ENCODE measurements at places on chromosomes 3 and 15.

GRCh38 chr15:67534360-67534759 lies 8.1 kb upstream of the MAP2K5 start:
- no peak overlapping the region for H3K4me3 ChIP-seq
- no peak overlapping the region for H3K27ac ChIP-seq
- no peaks in the 10 kb centered on the region for H3K27me3 ChIP-seq
- no peaks in the 10 kb centered on the region for H3K36me3 ChIP-seq

DNA sequence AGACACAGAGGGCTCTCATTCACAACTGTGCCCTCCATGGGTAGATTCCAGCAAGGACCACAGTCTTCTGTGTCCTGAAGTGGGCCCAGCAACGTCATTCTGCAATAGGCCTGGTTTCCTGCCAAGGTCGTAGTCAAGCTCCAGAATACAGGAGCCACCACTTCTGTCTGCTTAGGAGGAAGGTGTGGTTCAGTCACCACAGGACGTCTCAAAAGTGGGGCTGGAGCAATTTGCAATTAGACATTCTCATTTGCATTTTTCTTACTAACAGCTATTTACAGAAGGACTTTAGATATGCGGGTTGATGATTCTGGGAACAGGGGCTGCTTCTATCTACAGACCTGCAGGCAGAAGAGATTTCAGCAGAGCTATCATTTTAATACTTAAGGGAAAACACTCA lies 58.7 kb upstream of the MYRIP start:
- no peak for DNase-seq
- no peak overlapping the region for H3K4me3 ChIP-seq
- H3K27me3 ChIP-seq: no peaks in the 10 kb centered on the region
- H3K27ac ChIP-seq: no peak overlapping the region
- H3K4me1 ChIP-seq: no peaks in the 10 kb centered on the region

- H3K4me1 ChIP-seq: peaks cover 22% of the 10 kb centered on the region
- no peaks in the 10 kb centered on the region for H3K27me3 ChIP-seq
- peak within 1 kb of the TSS; percentile 88 for H3K4me3 ChIP-seq
Measured at GRCh38 chr15:64841344-64842095, at the start of gene PLEKHO2. Gene PLEKHO2, plus strand, starts transcription at chr15:64841915. Its CDS starts 102 bp downstream, at chr15:64842017.

DNA sequence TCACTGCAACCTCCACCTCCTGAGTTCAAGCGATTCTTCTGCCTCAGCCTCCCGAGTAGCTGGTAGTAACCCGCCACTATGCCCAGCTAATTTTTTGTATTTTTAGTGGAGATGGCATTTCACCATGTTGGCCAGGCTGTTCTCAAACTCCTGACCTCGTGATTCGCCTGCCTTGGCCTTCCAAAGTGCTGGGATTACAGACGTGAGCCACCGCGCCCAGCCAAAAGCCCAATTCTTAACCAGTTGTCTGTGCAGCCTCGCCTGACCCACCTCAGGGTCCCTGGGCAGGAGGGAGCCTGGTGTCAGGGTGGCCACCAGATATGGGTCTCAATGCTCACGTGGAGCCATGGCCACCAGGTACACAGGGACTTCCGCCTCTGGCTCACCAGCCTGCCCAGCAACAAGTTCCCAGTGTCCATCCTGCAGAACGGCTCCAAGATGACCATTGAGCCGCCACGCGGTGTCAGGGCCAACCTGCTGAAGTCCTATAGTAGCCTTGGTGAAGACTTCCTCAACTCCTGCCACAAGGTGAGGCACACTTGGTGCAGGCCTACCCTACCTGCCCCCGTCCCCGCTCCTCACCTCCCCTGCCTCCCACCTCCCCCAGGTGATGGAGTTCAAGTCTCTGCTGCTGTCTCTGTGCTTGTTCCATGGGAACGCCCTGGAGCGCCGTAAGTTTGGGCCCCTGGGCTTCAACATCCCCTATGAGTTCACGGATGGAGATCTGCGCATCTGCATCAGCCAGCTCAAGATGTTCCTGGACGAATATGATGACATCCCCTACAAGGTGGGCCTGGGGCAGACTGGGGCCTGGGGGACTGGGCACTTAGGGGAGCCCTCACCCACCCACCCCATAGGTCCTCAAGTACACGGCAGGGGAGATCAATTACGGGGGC lies 48.6 kb downstream of the SEMA3G start:
- no peak for DNase-seq
- H3K4me3 ChIP-seq: no peak overlapping the region
- H3K4me1 ChIP-seq: no peaks in the 10 kb centered on the region

DNA sequence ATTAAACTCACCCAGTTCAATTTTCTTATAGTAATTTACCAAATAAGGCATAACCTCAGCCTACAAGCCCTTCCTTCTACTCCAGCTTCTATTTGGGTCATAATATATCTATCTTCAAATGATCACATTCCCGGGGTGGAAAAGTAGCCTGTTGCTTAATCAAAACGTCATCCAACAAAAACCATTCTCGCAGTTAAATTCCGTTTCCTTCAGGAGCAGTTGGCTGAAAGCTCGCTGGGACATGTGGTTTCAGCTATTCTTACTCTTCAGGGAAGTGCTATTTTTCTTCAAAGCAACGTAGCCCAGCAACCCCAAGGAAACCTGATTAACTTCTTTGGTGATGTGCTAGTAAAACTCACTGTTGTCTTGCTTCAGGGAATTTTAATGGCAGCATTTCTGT lies 59.6 kb downstream of the MAGI1 start:
- peaks cover 4% of the 10 kb centered on the region for H3K4me1 ChIP-seq
- H3K36me3 ChIP-seq: no peaks in the 10 kb centered on the region
- no peak overlapping the region for H3K4me3 ChIP-seq
- H3K27ac ChIP-seq: no peak overlapping the region

GRCh38 chr15:71146580-71146982 lies 31.3 kb downstream of the THSD4 start:
- no peak overlapping the region for H3K4me3 ChIP-seq
- peaks cover 4% of the 10 kb centered on the region for H3K27me3 ChIP-seq
- H3K27ac ChIP-seq: no peak overlapping the region
- DNase-seq: no peak
- H3K4me1 ChIP-seq: no peaks in the 10 kb centered on the region

DNA sequence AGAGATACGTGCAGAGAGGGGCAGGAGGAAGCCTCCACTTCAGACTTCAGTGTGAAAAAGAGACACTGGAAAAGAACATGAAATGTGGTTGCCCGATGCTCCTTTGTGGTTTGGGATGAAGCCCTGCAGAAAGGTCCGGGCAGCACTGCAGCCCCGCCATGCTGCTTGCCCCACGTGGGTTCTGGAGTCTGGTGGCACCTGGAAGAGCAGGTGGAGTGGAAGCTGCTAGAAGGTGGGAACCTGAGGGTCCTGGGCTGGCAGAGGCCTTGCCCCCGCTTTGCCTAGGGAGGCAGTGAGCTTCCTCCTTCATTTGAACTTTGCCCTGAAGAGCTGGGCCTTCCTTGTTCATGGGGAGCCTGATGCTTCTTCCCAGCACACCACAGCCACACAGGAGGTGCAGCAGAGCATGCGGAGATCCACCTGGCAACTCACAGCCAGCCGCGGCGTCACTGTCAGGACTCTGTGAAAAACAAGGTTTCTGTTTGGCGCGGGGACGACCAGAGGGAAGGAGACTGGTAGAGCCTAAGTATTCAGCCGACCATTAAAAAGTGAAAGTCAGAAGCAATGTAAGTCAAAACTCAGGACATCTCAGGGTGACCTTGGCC lies 59.0 kb downstream of the APBA2 start:
- no peaks in the 10 kb centered on the region for H3K4me1 ChIP-seq
- no peak for DNase-seq
- H3K36me3 ChIP-seq: peaks cover 3% of the 10 kb centered on the region
- H3K4me3 ChIP-seq: no peak overlapping the region
- H3K27me3 ChIP-seq: no peaks in the 10 kb centered on the region

GRCh38 chr3:51669241-51670052 lies 1.6 kb upstream of the TEX264 start:
- H3K27ac ChIP-seq: no peak overlapping the region
- H3K4me1 ChIP-seq: peaks cover 22% of the 10 kb centered on the region
- no peaks in the 10 kb centered on the region for H3K27me3 ChIP-seq
- H3K36me3 ChIP-seq: no peaks in the 10 kb centered on the region

GRCh38 chr3:16504242-16504641 lies 9.3 kb downstream of the RFTN1 start:
- no peak overlapping the region for H3K27ac ChIP-seq

GRCh38 chr3:5428607-5429516 lies 241.4 kb downstream of the EDEM1 start:
- no peak overlapping the region for H3K27ac ChIP-seq
- H3K4me3 ChIP-seq: no peak overlapping the region
- DNase-seq: no peak
- peaks cover 3% of the 10 kb centered on the region for H3K4me1 ChIP-seq
- H3K27me3 ChIP-seq: no peaks in the 10 kb centered on the region
- no peaks in the 10 kb centered on the region for H3K36me3 ChIP-seq

- H3K4me3 ChIP-seq: no peak overlapping the region
- DNase-seq: no peak
- H3K27ac ChIP-seq: no peak overlapping the region
Measured at GRCh38 chr15:89487791-89488190, 8.6 kb downstream of the RHCG start.

- DNase-seq: no peak
- peak overlapping the region; percentile 66 for H3K27ac ChIP-seq
- H3K27me3 ChIP-seq: no peaks in the 10 kb centered on the region
- H3K4me1 ChIP-seq: peaks cover 16% of the 10 kb centered on the region
- H3K36me3 ChIP-seq: no peaks in the 10 kb centered on the region
Measured at GRCh38 chr15:93235926-93236780, 147.1 kb upstream of the RGMA start.

GRCh38 chr3:119632216-119632615 lies 28.2 kb downstream of the POPDC2 start:
- H3K27me3 ChIP-seq: no peaks in the 10 kb centered on the region
- H3K4me1 ChIP-seq: peaks cover 5% of the 10 kb centered on the region
- no peaks in the 10 kb centered on the region for H3K36me3 ChIP-seq
- H3K4me3 ChIP-seq: no peak overlapping the region
- H3K27ac ChIP-seq: no peak overlapping the region

DNA sequence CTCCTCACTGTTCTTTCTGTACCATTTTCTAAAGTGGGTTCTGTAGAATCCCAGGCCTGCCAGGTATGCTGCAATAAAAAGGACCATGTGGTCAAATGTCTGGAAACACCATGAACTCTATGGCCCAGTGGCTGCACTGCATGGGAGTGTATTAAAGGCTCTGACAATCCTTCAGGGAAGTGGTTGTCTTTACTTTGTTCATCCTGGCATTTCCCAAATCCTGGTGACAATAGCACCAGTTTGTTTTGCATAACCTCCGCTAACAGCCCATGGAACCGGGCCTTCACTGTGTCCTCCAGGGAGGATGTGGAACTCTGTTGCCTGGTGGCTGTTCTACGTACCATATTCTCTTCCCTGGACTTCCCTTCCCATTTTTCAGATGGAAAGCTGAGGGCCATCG lies 11.2 kb upstream of the DUSP7 start:
- H3K27me3 ChIP-seq: no peaks in the 10 kb centered on the region
- H3K4me3 ChIP-seq: no peak overlapping the region
- DNase-seq: no peak
- H3K27ac ChIP-seq: no peak overlapping the region

DNA sequence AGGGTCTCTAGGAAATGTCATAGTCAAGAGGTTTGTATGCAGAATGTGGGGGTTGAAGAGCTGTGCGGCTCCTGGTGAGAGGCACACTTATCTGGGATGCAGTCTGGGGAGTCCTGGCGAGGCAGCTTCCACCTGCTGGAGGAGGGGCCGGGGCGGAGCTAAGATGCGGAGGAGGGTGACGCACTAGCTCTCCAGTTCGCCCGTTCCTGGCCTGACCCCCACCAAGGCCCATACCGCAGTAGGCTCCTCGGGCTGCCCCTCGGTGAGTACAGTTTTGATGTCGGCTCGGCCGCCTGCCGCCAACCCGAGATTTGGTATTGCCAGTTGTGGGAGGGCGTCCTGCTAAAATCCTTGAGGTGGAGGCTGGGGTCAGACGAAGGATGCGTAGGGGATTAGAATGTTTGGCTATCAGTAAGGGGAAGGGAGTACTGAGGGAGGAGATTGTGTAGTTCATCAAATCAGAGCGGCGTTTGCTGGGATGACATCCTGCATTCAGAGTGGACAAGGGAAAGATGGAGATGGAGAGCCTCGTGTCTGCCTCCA lies at the start of gene SCG5:
Gene SCG5, plus strand, starts transcription at position 194 of the 543 bp plus-strand sequence. CDS start 1,883 bp downstream, outside the sequence.
- H3K36me3 ChIP-seq: peaks cover 42% of the 10 kb centered on the region
- H3K4me3 ChIP-seq: no peak within 1 kb of the TSS
- H3K4me1 ChIP-seq: peaks cover 8% of the 10 kb centered on the region
- H3K27me3 ChIP-seq: no peaks in the 10 kb centered on the region
- peak within 1 kb of the TSS; percentile 88 for H3K27ac ChIP-seq
- DNase-seq: peak; percentile 48
